IPS DF 19.7 (cell line): ENCODE measurements at places on chromosomes 5 and 9.

DNA sequence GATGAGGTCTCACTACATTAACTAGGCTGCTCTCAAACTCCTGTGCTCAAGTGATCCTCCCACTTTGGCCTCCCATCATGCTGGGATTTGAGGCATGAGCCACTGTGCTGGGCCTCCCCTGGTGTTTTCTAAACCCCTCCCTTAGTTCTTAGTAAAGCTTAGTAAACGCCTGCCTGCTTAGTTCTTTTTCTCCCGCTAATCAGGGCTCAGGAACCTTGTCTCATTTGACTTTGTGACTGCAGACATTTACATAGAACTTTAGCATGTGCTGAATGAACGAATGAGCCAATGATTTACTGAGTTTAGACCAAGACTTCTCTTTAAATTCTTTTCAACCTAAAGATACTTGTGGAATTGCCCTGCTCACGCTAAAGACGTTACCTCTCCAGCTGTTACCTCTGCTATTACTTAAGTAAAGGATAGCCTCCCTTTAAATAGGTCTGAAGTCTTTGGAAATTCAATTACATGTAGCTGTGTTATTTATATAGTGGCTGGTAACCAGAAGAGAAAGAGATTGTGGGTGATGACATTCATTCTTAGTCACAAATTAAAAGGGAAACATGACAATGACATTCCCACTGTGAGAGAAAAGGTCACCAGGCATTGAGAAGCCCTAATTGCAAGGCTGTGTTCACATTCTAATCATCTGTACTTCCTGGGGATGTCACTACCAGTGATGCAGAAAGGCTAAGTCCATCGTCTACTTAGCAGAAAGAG is 18.6 kb upstream of the SUSD1 start:
- no peak for DNase-seq

- DNase-seq, result no peak
Measured at GRCh38 chr5:122435234-122435633, 123.2 kb downstream of the SNCAIP start.

DNA sequence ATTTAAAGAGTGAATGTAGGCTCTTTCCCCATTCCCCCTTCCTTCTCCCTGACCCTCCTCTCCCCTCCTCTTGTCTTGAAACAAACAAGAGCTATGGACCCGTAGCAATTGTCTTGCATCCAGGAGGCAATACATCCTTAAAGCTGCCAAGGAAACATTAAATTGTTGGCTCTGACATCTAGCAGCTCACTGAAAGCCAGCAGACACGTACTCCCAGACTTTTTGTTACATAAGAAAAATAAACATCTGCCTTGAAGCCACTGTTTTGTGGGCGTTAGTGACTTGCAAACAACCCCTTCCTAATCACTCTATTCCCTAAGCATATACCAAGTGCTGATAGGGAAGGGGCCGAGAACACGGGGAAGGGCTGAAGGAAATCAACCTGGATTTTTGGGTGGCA is 8.6 kb downstream of the SLC45A2 start:
- DNase-seq, result no peak

DNA sequence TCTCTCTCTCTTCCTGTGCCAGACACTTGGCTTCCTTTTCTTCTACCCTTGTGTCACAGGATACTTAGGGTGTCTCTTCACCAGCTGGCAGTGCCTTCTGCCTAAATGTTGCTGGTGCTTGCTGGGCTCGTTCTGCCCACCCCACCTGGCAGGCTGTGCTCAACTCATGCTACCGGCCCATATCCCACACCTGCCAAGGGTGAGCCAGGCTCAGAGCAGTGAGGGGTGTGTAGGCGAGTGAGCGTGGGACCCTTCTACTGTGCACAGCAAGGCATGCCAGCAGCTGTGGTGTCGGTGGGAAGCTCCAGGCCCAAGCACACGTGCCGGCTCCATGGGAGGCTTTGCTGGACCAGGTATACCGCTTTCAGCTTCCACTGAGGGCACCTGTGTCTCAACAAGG is 1626.7 kb upstream of the ACO1 start:
- no peak for DNase-seq
